Neural crest cell (in vitro differentiated cells): ENCODE measurements at places on chromosomes 5 and 9.

DNA sequence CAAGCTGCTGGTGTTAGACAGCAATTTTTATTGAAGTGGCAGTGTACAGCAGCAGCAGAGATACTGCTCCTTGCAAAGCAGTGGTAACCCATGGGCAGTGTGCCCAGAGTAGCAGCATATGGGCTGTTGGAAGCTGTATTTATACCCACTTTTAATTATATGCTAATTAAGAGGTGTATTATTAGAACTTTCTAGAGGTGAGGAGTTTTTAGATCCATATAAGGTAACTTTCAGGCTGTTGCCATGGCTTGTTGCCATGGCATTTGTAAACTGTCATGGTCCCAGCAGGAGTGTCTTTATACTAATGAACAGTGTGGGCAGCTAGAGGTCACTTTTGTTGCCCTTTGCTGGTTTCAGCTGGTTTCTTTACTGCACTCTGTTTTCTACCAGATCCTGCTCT is 3.7 kb upstream of the PJA2 start:
- no peak for DNase-seq

DNA sequence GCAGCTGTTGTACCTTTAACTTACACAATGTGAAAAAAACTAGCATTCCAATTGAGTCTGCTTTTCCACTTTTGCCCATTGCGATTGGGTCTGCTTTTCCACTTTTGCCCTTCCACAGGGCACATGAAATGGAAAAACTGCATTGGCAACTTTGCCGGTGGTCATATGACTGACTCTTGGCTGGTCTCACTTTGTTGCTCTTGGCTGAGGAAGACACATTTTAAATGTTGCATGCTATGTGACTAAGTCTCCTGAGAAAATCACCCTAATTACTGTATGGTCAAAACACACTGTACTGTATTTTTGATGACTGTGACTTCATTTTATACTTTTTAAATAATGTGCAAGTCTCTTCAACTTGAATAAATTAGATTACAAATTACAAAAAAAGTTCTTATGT is 1.6 kb upstream of the OXCT1 start:
- DNase-seq: no peak

DNA sequence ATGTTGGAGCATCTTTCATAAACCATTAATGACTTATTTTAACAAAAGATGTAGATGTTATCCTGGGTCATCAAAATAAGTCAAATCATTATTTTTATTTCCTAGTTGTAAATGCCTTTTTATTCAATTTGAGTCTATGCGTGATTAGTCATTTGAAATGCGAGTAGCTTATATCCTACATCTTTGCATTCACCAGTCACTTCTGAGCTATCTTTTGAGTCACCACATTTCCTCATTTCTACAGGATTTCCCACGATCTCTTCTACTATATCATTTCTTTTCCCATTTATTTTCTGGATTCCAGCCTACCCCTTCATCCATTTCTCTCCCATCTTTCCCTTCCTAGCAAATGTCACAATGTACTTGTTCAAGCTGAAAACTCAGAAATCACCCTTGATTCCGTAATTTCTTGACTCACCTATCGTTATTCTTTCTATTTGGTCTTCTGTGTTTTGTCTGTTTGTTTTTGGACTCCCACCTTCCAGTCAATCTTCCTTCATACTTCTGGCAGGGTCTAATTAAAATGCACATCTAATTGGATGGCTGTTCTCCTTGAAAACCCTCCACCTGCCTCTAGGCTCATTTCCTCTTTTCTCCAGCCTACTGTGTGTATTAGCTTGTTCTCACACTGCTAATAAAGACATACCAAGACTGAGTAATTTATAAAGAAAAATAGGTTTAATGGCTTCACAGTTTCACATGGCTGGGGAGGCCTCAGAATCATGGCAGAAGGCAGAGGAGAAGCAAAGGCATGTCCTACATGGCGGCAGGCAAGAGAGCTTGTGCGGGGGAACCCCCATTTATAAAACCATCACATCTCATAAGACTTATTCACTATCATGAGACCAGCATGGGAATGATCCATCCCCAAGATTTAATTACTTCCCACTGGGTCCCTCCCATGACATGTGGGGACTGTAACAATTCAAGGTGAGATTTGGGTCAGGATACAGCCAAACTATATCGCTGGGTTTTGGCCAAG is 112.4 kb downstream of the MEF2C start:
- no peak for DNase-seq

- no peak for DNase-seq
These were observed 12.6 kb downstream of the SIL1 start for GRCh38 chr5:139185589-139185988.

GRCh38 chr5:72677447-72677846 is 139.0 kb upstream of the TNPO1 start:
- DNase-seq: no peak

- DNase-seq: no peak
These were observed 318.3 kb downstream of the CHSY3 start for GRCh38 chr5:130222573-130222972.

GRCh38 chr5:88687373-88687911 is 195.5 kb downstream of the MEF2C start:
- DNase-seq: no peak

DNA sequence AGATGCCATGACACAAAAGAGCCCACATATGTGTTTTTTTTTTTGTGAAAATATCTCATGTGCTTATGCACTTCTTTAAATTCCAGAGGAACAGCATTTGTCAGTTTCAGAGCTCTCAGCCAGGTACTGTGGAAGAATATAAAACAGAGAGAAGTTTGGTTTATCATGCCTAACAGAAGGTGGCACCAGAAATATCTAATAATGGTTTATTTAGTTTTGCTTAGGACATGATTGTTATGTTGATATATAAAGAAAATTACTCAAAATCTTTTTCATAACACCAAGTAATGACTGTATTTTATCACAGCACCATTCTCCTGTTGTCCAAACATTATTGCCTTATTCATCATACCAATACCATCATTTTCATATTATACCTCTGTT is 455.6 kb upstream of the ACTBL2 start:
- DNase-seq: no peak

- DNase-seq: peak; percentile 38
These were observed 1.2 kb downstream of the CXXC5 start for GRCh38 chr5:139649082-139649991.

GRCh38 chr9:12813960-12814876 is 39.4 kb downstream of the LURAP1L start:
- no peak for DNase-seq

DNA sequence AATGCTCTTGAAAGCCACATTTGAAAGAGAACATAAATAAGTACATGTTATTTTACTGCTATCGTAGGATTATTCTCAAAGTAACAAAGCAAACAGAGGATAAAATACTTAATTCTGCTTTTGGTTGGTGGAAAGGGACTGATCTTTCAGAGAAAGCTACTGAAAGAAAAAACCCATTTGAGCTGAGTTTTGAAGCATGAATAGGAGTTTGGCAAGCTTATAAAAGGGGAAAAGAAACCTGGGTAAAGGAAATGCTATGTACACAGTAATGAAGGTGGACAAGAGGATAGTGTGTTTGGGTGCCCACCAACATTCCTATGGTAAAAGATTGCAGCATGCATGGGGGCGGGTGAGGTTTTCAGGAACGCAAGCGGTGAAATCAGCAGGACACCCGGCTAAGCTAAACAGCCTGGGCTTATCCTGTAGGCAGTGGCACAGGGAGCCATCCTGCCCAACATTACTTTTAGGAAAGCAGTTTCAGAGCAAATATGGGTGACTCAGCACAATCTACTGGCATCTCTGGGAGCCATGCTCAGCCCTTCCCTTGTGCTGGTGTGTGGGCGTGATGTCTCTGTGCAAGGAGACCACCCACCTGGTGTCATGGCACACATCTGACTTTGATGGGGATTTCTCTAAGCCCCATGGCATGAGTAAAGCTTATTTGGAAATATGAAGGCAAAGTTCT is 673.9 kb upstream of the KLF4 start:
- no peak for DNase-seq

GRCh38 chr9:9395539-9395938 is 1217.3 kb downstream of the PTPRD start:
- DNase-seq: no peak

- DNase-seq: no peak
These were observed 359.7 kb downstream of the TRIM32 start for GRCh38 chr9:117046666-117047327.

- no peak for DNase-seq
These were observed 120.7 kb upstream of the SLIT3 start for GRCh38 chr5:169421677-169422076.

GRCh38 chr5:147989239-147989638 is 74.5 kb upstream of the SPINK5 start:
- DNase-seq: no peak

- DNase-seq: no peak
These were observed 1.6 kb upstream of the PRDM6 start for GRCh38 chr5:123087173-123088030.

- DNase-seq: no peak
These were observed 19.2 kb downstream of the COL15A1 start for GRCh38 chr9:98962861-98963260.

DNA sequence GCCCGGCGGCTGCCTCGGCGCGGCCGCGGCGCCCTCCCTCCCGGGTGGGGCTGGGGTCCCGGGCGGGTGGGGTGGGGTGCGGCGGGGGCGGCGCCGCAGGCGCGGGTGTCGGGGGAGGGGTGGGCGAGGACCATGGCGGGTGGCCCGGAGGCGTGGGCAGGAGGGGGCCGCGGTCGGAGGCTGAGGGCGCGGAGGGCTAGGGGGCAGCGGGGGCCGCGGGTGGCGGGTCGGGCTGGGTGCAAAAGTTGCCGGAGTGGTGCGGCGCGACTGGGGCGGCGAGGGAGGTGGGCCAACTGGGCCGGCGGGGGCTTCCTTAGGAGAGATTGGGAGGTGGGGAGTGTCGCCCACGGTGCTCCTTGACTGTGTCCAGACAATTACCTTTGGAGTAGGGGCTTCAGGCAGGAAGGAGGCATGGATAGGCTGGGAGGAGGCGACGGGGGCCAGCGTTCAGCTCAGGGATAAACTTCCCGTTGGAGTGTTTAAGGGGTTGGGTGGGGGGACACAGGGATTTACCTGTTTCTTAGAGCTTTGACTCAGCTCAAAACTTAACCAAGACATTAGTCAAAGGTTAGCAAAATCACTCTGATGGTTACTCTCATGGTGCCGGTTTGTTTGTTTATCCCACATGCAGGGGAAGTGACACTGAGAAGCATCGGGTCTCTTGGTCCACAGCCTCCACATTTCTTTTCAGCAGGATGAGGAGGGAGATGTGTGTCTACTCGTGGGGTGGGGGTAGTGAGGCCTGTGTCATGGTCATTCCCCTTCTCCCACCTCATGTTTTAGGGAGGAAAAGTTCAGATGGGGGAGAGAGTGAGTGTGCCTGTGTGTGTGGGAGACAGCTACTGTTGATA is 859 bp downstream of the CSNK1G3 start:
- peak; percentile 24 for DNase-seq

- peak; percentile 30 for DNase-seq
These were observed 14.6 kb upstream of the ARSI start for GRCh38 chr5:150317048-150318003.
